ENCODE measurements at places on chromosomes 7 and 10.

DNA sequence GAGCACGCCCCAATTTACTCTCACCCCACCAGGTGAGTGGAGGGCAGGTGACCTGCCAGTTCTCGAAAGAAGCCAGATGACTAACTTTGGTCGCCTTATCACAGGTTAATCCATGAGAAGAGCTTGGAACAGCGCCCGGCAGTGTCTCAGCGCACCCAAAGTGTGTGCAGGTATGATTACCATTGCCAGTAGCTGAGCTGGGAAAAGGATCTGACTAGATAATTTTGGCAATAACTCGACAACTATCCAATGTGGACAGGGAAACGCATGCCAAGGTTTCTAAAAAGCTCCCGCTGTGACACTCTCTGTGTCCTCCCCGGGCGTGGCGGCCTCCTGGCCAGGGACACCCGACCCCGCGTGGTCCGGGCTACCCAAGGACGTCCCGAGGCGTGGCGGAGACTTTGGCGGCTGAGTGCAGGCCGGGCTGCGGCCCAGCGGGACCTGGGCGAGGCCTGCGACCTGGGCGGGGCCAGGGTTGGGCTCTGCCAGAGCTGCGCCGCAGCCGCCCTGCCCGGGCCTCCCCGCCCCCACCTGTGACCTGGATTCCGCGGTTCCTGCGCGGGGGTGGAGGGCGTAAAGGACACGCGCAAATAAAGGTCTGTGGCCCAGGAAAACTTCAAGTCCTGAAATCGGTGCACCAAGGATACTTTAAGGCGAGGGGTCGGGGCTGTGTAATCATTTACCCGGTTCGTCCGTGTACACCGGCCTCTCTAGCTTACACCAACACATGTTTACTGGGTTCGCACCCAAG lies 13.7 kb upstream of the WAPL start:
- peak; percentile 90 for DNase-seq

- DNase-seq: no peak
Measured at GRCh38 chr7:45106-46090, 147.0 kb upstream of the FAM20C start.

- DNase-seq: no peak
Measured at GRCh38 chr10:22476601-22477321, 131.5 kb downstream of the SPAG6 start.

- DNase-seq: no peak
Measured at GRCh38 chr7:127890726-127891125, 140.5 kb downstream of the LRRC4 start.

- DNase-seq: no peak
Measured at GRCh38 chr7:44698046-44698580, 50.5 kb upstream of the ZMIZ2 start.

- DNase-seq: no peak
Measured at GRCh38 chr10:1788401-1788800, 51.1 kb upstream of the ADARB2 start.

GRCh38 chr10:72322030-72322279 lies 32.8 kb downstream of the DNAJB12 start:
- DNase-seq: no peak

GRCh38 chr7:127738859-127739258 lies 86.9 kb downstream of the SND1 start:
- DNase-seq: no peak

- DNase-seq: no peak
Measured at GRCh38 chr10:84336406-84337090, 8.2 kb downstream of the CCSER2 start.

DNA sequence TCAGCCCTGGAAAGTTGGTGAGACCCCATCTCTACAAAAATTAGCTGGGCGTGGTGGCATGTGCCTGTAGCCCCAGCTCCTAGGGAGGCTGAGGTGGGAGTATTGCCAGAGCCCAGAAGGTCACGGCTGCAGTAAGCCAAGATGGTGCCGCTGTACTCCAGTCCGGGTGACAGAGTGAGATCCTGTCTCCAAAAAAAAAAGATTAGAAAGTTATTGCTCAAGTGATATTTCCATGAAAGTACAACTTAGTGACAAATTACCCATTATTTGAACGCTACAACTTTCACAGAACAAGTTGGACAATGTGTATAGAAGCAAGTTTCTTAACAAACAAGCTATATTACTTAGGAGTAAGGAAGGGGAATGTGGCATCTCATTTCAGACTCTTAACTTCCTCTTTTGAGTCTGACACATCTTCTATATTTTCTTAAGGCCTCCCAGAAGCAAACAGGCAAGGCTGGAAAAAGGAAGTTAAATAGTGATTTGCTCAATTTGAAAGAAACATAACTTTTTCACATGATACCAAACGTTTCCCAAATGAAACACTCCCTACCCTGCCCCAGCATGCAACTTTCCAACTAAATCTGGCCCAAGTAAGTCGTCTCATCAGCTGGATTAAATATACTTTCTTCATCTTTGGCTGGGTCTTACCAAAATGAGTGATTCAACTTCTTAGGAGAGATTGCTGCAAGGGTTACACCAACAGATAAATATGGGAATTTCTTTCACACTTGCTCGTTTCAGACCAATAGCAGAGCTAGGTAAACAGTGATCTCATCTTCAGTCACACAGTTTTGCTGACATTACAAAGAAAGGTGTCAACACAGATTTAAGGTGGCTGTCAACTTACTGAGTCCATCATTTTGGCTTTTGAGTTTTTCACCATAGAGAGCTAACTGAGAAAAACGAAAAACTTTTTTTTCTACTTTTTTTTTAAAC lies 66.3 kb upstream of the KLF6 start:
- no peak for DNase-seq

GRCh38 chr10:44998146-44998631 lies 2.5 kb upstream of the ZNF22 start:
- DNase-seq: no peak

DNA sequence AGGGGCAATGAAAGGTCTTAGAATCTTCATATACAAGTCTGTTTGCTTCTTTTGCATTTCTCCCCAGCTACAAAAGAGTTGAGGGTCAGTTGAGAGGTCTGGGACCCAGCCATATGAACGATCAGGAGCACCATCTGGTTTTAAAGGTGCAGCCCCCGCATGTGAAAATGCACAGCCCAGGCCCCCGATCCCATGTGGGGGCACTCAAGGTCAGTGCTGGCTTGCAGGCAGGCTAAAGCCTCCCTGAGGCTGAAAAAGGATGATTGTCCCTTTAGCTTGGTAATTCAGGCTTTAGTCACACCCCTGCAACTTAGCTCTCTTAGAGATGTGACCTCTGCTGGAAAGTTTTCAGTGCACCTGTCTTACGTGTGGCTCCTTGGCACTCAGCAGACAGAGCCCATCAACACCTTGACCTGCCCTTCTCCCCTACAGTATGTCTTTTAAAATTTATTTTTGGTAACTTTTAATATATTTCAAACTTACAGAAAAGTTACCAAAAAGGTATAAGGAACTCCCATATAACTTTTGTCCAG lies 80.1 kb upstream of the PDCD4 start:
- DNase-seq: no peak

DNA sequence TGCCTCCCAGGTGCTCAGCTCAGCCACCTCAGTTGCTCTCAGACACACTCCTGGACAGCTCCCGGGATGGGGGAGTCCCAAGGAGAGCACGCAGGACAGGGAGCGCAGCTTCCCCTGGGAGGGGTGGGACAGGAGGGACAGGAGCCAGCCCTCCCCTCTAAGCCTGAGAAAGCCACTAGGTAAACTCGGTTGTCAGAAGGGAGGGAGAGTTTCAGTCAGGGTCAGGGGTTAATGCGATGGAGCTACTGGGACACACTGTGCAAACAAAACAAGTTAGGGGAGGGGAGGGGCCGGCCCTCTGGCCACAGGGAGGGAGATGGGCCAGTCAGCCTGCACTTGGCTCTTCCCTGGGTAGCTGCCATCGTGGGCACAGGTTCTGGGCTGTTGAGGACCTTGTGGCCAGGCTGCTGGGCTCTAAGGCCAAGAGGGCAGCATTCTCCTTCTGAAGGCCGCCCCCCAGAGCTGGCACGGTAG lies 31.1 kb downstream of the KAZALD1 start:
- DNase-seq: peak; percentile 50

- DNase-seq: no peak
Measured at GRCh38 chr7:150385302-150385723, 6.2 kb downstream of the ZNF775 start.

DNA sequence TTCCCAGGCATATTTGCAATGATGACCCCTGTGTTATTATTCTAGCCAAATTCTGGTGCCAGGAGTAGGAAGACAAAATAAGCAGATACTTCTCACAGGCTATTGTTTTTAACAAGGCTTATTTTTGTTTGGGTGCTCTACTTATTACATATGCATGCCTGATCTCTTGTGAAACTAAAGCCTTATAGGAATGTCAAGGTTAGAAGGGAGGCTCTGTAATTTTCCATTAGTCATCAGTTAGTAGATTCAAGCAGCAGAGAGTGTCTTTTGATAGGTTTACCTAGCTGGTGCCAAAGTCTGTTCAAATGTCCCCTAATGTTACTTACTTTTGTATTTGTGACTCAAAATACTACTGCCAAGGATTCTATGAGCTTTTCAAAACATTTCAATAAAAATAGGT lies 11.7 kb upstream of the TMEM106B start:
- DNase-seq: peak; percentile 32

- DNase-seq: no peak
Measured at GRCh38 chr7:83267141-83267631, 104.5 kb upstream of the PCLO start.

DNA sequence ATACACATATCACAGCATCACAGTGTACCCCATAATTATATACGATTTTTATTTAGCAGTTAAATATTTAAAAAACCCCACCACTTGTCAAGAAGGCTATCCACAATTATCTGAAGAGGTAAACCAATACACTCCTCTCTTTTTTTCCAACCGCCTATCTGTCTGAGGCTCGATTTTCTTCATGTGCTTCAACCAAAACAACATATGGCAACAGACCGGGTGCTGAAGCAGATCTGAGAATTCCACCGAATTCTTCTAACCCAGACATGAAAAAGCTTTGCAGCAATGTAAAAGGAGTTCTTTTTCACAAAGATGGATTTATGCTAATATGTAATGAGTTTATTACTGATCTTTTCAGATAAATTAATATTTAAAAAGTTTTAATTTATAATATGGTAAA lies 132.4 kb upstream of the RHEB start:
- no peak for DNase-seq

DNA sequence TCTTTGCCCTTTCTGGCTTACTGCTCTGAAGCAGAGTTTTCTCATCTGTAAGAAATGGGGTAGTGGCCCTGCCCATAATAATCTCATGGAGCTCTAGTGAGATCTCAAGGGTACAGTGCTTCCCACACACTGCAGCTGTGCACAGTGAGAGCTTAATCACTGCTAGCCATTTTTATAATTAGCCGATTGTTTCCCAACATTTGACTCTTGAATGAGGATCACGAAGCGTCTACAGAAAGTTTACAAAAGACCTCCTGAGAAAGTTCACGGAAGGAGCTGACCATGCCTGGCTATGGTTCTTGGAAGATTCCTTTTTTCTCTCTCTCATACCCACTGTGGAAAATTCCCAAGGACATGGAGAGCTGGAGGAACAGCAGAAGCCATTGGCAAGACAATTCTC lies 70.4 kb downstream of the FAM171A1 start:
- no peak for DNase-seq

DNA sequence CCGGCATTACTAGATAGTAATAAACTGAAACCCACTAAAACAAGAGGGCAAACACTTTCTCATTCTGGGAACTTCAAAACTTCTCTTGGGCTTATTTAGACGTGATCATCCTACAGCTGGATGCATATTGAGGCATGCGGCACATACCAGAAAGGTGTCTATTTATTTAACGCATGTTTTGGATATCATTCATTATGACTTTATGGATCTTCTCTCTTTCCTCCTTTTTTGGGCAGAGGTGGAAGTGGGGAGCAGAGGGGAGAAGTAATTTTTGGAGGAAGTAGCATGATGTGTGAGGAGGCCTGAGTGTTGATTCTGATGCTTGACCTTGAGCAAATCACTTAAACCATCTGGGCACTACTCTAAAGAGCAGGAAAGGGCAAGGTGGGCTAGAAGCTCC lies 270.6 kb downstream of the TRIL start:
- no peak for DNase-seq

GRCh38 chr10:114387784-114388183 lies 16.5 kb downstream of the AFAP1L2 start:
- DNase-seq: no peak

DNA sequence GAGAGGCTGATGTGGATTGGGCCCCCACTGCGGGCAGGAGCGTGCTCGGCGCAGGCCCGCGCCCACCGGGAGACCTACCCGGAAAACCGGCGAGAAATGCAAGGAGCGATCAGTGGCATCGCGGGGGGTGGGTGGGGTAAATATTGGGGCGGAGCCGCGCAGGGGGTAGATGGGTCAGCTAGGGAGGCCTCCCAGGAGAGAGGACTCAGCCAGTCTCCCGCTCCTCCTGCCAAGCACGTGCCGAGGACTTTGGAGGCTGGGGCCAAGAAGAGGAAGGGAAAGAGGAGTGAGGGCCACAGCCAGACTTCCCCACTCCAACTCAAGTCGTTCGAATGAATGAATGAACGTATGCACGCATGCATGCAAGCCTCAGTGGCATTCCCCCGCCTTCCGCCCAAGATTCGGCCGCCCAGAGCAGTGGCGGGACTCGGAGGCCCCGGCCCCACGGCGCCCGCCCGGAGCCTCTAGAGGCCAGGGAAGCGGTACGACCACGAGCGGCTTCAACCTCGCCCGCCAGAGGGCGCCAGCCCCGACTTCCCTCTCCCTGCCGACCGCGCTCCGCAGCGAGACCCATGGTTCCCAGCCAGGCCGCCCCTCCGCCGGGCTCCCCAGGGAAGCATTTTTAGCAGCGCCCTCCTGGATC lies 3.6 kb downstream of the NPM3 start:
- peak; percentile 85 for DNase-seq

GRCh38 chr10:51235865-51236264 lies 161.6 kb downstream of the PRKG1 start:
- DNase-seq: no peak

DNA sequence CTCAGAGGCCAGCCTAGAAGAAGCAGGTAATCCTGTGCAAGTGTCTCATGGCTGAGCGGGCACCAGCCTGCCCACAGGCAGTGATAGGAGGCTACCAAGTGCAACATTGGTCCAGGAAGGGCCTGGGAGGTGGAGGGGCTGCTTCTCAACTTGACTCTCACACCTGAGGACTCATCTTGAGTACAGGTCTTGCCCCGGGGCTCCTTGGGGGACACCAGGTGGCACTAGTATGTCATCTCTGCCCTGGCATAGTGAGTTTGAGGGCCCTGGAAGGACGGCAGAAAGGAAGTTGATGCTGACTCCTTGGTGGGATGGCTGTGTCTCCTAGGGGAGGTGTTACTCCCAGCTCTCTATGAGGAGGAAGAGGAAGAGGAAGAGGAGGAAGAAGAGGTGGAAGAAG lies 2.3 kb downstream of the CCDC136 start:
- DNase-seq: no peak

GRCh38 chr7:2484868-2485267 lies 8.7 kb upstream of the GRIFIN start:
- no peak for DNase-seq

GRCh38 chr10:5449823-5450222 lies 37.5 kb downstream of the NET1 start:
- no peak for DNase-seq

DNA sequence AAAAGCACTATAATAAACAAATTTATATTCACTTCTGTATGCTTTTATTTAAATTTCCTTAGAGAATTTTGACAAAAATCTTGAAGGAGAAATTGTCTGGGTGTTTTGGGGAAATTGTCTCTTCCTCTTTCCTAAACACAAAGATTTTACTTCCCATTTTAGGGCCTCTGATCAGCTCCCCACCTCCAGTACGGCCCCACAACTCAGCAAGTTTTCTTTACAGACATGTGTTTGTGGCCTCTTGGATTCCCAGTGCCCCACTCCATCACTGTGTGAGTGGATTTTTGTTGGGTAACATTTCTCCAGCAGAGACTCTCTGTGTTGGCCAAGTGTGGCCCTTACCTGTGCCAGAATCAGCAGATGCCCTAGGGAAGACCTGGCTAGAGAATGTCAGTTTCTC lies 182.8 kb upstream of the CDC14C start:
- DNase-seq: no peak

All from HuH-7 (cell line).